Amniotic stem cell (primary cell): ENCODE measurements at places on chromosomes 13 and 19.

DNA sequence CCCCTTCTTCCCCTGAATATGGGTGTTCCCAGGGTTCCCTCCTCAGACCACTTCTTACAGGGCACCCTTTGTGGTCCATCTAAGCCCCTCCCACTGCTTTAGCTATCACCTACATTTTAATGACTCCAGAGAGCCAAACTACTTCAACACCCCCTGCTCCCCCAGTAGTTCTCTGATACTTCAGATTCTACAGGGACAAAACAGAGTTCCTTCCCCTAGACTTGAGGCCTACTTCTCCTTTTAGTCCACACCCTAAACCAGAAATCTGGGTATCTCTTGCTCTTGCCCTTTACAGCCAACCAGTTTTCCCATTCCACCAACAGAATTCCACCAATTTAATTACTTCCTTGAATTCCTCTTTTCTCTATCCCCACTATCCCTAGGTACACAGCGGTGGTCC lies 107.2 kb downstream of the KCNRG start:
- no peak for DNase-seq

DNA sequence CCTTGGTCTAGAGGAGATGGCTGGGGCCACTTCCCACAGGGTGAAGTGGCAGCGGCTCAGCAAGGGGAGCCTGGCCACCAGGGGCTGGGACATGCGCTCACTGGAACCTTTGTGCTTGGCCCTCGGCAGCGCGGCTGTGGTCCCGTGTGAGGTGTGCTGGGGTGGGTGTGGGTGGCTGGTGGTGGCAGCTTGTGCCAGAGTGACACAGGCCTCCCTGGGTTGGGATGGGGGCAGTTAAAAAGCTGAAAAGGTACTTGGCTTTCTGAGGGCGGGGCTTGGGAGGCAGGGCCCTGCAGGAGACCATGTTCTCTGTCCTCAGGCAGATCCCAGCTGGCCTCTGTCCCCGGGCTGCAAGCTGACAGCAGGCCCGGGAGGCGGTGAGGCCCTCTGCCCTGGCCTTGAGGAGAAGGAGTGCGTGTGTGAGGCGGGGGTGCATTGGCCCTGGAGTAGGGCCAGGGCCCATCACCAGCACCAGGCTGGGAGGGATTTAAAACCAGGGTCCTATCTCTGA lies 17.3 kb downstream of the MPND start:
- no peak for DNase-seq

GRCh38 chr13:92175330-92175729 lies 776.9 kb downstream of the GPC5 start:
- DNase-seq = no peak

DNA sequence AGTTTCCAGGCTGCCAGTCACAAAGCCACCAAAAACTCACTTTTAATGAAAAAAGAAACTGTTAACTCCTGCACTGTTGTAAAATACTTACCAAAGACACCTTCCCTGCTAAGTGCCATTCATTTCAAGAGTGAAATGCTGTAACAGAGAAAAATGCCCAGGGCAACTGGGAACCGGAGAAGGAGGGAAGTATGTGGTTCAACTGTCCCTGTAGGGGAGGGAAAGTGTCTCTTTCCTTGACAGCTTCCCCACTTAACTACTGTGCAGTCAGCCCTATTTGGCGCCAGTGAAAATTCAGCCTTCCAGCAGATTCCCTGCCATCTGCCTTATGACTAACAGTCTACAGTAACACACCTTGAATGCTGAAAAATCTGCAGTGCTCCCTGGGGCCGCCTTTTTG lies 789.0 kb downstream of the DIAPH3 start:
- no peak for DNase-seq

GRCh38 chr13:101049166-101049850 lies 367.0 kb downstream of the NALCN start:
- DNase-seq = no peak

DNA sequence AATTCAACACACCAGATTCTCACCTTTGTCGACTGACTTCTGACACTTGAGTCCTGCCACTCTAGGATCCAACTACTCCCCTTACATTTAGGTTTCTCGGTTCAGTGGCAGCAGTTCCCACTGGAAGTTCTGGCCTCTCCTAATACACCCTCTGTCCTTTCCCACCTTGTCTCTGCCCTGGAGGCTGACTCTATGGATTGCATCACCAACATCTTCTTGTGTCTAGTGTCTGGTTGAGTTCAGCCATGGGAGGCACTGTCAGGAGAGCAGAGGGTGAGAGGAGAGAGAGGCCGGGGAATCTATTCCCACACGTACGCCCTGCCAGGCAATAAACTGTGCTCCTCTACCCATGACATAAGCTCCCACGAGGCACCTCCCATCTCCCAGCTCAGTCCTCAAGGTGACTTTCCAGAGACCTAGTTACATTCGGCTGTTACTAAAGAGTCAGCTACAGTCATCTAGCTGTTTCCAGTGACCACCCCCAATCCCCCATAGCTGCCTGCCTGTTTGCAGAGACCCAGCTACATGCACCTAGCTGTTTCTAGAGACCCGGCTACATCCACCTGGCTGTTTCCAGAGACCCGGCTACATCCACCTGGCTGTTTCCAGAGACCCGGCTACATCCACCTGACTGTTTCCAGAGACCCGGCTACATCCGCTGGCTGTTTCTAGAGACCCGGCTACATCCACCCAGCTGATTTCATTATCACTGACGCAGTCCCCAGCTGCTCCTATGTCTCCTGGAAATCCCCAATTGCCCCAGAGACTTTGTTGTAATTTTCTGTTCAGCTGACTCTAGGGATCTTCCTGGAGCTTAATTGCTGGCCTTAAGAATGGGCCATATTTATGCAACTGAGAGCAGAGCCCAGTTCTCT lies 8.1 kb upstream of the LILRB4 start:
- no peak for DNase-seq
